ENCODE measurements at places on chromosomes 4 and X. TPM values are rescaled to one million over a fixed set of nuclear protein-coding genes. Genes with fewer than 3 reads are reported as not detected.

TCEAL2 gene
- total RNA-seq, result not detected

FAM47E gene
- total RNA-seq, result 0.27 TPM

CORIN gene
- total RNA-seq, result not detected

EPHA5 gene
- 0.40 TPM for total RNA-seq

ADH6 gene
- not detected for total RNA-seq

ART3 gene
- not detected for total RNA-seq

MAGEA2 gene
- 0.07 TPM for total RNA-seq

HS6ST2 gene
- total RNA-seq, result 0.17 TPM

STK26 gene
- total RNA-seq, result 8.3 TPM

SMIM43 gene
- 0.21 TPM for total RNA-seq

ARL9 gene
- not detected for total RNA-seq

Measured in A549 treated with Hydrocortisone at 1 μM for 4 hours (cell line).